T-helper 2 cell (primary cell): ENCODE measurements at places on chromosomes 1 and 21.

- no peak for DNase-seq
Observed at GRCh38 chr1:194919146-194919545, 1689.1 kb downstream of the KCNT2 start.

GRCh38 chr1:52996653-52997052 lies 65.4 kb upstream of the PODN start:
- DNase-seq = no peak

- no peak for DNase-seq
Observed at GRCh38 chr1:48099072-48099773, 102.0 kb upstream of the TRABD2B start.

- no peak for DNase-seq
Observed at GRCh38 chr21:36888466-36888865, 78.0 kb downstream of the HLCS start.

DNA sequence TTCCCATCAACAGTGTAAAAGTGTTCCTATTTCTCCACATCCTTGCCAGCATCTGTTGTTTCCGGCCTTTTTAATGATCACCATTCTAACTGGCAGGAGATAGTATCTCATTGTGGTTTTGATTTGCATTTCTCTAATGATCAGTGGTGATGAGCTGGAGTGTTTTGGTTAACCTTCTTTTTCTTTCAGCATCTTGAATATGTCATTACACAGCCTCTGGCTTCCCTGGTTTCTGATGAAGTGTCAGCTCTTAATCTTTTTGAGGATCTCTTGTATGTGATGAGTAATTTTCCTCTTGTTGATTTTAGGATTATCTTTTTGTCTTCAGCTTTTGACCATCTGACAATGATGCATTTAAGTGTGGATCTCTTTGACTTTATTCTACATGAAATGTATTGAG lies 133.2 kb upstream of the GRIK3 start:
- DNase-seq = no peak
